ENCODE measurements at places on chromosomes 1 and 21.

GRCh38 chr1:244311784-244312532, 139.8 kb downstream of the ADSS2 start:
- no peak for DNase-seq

GRCh38 chr1:6600410-6601048, 2.1 kb downstream of the KLHL21 start:
- DNase-seq: no peak

DNA sequence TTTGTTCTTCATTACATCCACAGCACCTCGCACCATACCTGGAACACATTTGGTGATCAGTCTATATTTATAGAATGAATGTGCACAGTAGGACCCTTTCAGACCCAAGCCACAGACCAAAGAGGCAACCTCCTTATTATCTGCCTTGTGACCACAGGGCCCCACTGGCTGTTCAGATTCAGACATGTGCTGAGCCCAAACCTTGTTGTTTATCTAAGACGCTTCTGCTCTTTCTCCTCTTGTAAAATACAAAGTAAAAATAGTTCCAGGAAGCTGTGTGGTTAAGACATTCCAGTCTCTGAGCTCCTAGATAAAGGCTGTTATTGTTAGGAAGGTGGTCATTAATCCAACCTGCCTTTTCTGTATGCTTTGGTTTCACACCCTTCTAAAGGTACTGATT, 3.6 kb upstream of the SCMH1 start:
- DNase-seq: no peak

GRCh38 chr1:92972409-92973129, 11.3 kb upstream of the DIPK1A start:
- no peak for DNase-seq

GRCh38 chr1:171826973-171827372, 14.3 kb upstream of the DNM3 start:
- no peak for DNase-seq

- no peak for DNase-seq
Observed at GRCh38 chr1:29249951-29250581, 13.7 kb downstream of the PTPRU start.

GRCh38 chr1:109578947-109579443, 30.6 kb downstream of the GNAI3 start:
- no peak for DNase-seq

Data from activated CD4-positive, alpha-beta T cell treated with anti-CD3 and anti-CD28 coated beads, Interleukin-2, Interleukin-6, amounts not matched to agents 100 ng/mL and 50 ng/mL, durations not matched to agents 16 hours and 8 hours (primary cell).